ENCODE measurements at places on chromosomes 13 and 19. TPM values are rescaled to one million over a fixed set of nuclear protein-coding genes. Genes with fewer than 3 reads are reported as not detected.

Gene ZNF230
- total RNA-seq, result 2.3 TPM

Gene UBE2L5
- not detected for total RNA-seq

Gene LILRB1
- total RNA-seq, result 1.5 TPM

Gene B3GNT8
- 3.9 TPM for total RNA-seq

Gene FGF22
- not detected for total RNA-seq

Gene SHISA7
- not detected for total RNA-seq

Gene PRR22
- 1.3 TPM for total RNA-seq

Gene IQCN
- 1.1 TPM for total RNA-seq

Gene FXYD7
- total RNA-seq, result not detected

Gene ADGRE3
- total RNA-seq, result 0.46 TPM

Gene RDH8
- total RNA-seq, result not detected

Gene APLP1
- 39.9 TPM for total RNA-seq

Gene TMEM145
- total RNA-seq, result 0.24 TPM

Gene SYT5
- total RNA-seq, result 0.30 TPM

Gene MZT1
- total RNA-seq, result 7.4 TPM

GRCh38 chr13:76754414-76754813 lies 131.8 kb downstream of the KCTD12 start:
- DNase-seq, result no peak

DNA sequence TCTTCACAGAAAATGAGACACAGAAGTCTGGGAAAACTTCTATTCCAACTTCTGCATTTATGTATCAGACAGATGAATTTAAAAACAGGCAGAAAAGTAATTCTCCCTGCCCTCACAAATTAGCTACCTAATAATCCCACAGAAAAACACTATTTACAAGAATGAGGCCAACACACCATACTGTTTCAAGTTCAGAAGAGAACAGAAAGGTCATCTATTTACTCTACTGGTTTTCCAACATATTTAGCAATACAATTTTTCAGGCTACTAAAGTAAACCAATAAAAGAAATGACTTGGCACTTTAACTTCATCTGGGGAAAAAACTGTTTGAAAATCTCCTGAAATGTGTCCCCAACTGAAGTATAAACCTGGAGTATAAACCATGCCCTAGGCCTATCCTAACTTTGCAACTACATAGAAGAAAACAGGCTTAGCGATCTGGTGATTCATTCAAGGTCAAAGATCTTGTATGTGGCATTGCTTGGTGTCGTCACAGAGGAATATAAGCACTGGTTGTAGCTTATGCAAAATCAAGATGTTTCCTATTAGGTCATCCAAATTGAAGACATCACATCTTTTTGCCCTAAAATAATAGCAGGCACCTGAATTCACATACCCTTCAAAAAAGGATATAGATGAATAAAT lies 20.1 kb upstream of the EBPL start:
- DNase-seq, result no peak

- DNase-seq, result no peak
These were observed 33.3 kb downstream of the TIMM13 start for GRCh38 chr19:2394054-2394441.

DNA sequence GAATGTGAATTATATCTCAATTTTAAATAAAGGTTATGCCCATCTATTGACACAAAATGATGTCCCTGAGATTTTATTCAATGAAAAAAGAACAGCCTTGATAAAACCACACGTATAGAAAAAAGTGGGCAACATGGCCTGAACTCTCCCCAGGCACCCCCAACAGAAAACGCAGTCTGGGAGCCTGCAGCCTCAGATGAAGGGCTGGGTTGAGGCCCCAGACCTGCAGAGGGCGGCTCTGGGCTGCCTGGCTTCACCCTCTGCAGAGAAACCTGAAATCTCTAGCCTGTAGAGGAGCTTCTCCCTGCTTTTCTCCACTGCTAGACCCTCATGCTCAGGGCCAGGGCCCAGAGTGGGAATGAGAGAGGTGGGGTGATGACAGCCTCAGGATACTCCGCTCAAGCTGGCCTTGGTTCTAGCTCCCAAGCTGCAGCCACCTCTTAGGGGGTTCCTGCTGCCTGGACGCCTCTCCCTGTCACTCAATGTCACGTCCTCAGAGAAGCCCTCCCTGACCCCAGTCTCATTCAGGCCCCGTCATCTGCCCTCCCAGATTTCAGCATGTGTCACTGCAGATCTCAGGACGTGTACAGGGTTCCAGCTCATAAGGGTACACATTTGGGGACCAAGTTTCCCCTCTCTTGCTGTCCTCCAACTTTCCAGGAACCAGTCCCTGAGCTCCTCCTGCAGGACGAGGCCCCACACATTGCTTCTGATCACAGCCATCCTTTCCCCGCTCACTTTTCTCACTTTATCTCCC lies 1.8 kb downstream of the MBD3 start:
- DNase-seq, result no peak

- no peak for DNase-seq
These were observed 665 bp downstream of the ZNF497 start for GRCh38 chr19:58361900-58362271.

DNA sequence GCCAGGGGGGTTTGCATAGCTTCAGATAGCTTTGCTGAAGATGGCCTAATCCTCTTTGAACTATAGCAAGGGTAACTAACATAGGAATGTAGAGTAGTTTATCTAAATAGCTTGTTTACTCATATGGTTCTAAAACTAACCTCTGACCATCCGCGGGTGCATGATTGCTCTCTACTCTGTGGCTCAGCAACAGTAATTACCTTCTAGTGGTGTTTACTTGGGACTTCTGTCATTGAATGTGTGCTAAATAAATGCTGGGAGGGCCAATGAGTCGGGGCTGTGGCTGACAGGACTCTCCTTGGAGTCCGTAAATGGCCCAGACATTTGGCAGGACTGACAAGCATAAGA lies 1461.9 kb downstream of the UQCRFS1 start:
- no peak for DNase-seq

GRCh38 chr13:35714121-35714520 lies 237.6 kb upstream of the MAB21L1 start:
- DNase-seq, result no peak

- DNase-seq, result peak; percentile 87
These were observed 13.5 kb upstream of the TLE5 start for GRCh38 chr19:3075605-3076431.

- no peak for DNase-seq
These were observed 47.4 kb downstream of the COG3 start for GRCh38 chr13:45512098-45512496.

DNA sequence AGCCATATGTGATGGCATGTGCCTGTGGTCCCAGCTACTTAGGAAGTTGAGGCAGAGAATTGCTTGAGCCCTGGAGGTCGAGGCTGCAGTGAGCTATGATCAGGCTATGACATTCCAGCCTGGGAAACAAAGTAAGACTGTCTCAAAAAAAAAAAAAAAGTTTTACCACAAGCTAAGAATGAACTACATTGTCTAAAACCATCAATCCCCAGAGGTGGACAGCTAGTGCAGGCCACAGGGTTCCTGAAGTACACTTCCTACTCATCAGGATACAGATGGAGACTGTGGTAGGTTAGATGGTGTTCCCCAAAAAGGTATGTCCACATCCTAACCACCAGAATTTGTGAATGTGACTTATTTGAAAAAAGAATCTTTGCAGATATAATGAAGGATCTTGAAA lies 63.5 kb upstream of the DOCK9 start:
- DNase-seq, result no peak

- DNase-seq, result no peak
These were observed 21.5 kb upstream of the GPR18 start for GRCh38 chr13:99279637-99280036.

- DNase-seq, result no peak
These were observed 152.8 kb downstream of the SOX1 start for GRCh38 chr13:112219740-112220139.

- DNase-seq, result no peak
These were observed 71.9 kb upstream of the IRS2 start for GRCh38 chr13:109858319-109858718.

DNA sequence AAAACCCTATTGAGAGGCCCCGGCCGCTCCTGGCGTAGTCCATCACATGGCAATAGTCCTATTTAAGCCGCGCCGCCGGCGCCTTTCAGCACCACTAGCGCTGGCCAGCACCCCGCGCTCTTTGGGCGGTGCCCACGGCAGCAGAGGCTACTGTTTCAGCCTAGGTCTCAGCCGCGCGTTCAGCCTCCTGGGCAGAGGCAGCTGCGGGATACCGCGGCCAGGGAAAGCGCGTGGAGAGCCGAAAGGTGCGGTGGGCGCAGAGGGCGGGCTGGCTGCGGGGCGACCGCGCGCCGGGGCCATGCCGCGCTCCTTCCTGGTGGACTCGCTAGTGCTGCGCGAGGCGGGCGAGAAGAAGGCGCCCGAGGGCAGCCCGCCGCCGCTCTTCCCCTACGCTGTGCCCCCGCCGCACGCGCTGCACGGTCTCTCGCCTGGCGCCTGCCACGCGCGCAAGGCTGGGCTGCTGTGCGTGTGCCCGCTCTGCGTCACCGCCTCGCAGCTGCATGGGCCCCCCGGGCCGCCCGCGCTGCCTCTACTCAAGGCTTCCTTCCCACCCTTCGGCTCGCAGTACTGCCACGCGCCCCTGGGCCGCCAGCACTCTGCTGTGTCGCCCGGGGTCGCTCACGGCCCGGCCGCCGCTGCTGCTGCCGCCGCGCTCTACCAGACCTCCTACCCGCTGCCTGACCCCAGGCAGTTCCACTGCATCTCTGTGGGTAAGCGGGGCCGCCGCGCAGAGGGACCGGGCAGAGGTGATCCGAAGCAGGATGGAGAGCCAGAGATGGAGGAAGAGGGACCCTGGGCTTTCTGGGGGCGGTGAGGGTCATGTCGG lies at the start of gene GSX1:
TSS of gene GSX1 (plus strand) at position 91 of the 826 bp plus-strand sequence. CDS start at position 299, 208 bp downstream.
- DNase-seq, result peak; percentile 80

DNA sequence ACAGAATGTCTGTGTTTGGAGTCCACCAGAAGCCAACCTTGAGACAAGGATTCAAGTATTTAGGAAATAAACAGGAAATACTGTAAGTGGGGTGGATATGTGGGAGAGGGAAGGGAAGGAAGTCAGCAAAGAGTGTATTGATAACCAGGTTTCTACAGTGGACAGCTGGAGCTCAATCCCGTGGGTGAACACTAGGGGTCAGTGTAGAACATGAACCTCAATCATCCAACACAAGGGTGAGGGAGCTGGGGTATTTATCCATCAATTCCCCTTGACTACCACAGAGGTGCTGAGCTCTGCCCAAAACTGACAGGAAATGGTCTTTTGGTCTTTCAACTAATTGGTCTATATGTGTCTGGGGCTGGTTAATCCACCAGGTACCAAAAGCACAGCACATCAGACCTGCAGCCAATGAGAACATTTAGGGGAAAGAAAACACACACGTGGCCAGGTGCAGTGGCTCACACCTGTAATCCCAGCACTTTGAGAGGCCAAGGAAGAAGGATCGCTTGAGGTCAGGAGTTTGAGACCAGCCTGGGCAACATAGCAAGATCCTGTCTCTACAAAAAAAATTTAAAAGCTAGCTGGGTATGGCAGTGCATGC lies 5.6 kb upstream of the SYDE1 start:
- DNase-seq, result no peak

GRCh38 chr13:27905650-27906049 lies 14.2 kb upstream of the PDX1 start:
- DNase-seq, result no peak

DNA sequence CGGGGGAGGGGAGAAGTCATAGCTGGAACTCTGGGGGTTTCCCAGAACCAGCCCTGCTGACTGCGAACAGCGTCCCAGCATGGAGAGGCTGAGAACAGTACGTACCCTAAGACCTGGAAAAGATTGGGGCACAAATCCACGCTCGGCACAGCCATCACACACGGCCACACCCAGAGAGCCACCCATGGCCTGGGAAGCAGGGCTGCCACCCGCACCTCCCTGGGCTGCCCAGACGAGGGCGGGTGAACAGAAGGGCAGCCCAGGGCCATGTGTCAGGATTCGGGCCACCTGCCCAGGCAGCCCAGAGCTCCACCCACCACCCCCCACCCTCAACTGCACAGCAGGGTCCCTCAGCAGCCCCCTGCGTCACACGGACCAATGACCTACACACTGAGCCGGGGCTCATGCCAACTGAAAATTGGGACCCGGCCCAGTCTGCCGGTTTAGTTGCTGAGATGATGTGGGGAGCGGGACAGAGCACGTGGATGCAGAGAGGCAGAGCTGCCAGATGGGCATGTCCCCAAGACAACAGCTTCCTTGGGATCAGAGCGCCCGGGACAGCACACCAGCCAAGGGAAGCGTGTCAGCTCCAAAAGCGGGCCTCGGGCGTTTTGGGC lies 8.5 kb downstream of the UBXN6 start:
- DNase-seq, result peak; percentile 80

GRCh38 chr13:89832827-89833226 lies 1514.7 kb upstream of the MIR17HG start:
- no peak for DNase-seq

DNA sequence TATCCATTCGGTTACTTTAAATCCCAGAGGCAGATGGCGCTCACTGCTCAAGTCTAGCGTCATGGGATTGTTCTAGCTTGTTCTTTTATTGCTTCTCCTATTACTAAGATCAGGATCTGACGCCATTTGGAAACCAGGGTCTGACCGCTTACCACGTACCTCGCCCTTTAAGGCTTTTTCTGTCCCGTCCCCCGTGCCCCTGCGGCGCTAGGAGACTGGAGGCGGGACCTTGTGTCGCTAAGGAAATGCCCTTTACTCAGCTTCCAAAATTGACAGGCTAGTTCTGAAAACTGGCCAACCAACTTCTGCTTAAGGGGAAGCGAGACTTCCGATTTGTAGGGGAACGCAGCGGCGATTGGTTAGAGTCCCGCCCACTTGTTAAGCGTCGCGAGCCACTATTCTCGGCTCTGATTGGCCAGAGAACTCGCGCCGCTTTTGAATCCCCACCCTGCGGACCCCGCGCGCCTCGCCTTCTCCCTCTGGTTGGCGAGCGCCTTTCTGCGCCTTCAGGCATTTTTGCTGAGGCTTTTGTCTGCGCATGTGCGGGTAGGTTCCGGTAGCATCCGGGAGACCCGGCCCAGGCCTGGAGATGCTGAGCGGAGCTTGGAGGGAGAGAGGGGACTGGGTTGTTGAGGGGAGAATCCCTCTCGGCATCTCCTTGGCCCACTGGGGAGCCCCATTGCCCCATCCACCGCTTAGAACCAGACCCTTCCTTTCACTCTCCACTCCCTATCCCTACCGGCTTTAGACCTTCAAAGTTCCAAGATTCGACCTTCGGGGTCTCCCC lies 3.9 kb upstream of the C19orf84 start:
- DNase-seq, result peak; percentile 95

DNA sequence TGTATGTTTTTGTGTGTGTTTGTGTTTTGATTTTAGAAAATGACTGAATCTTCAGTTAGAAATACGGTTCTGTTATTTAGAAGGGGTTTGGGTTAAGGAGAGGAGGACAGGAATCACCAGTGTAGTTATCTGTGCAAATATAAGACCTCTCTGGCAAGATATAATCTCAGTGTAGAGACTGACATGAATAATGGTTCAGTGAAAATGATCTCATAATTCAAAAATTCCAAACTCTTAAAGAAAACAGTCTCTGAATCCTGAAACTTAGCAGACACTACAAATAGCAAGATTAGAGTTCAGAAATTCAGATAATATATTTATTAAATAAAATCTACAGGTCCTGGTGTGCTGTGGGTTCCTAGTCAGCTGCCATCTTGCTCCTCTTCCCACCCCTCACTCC lies 73.5 kb downstream of the PDS5B start:
- DNase-seq, result no peak

- DNase-seq, result no peak
These were observed 64.1 kb downstream of the KLF12 start for GRCh38 chr13:74070065-74070464.

- no peak for DNase-seq
These were observed 13.6 kb downstream of the CSNK1A1L start for GRCh38 chr13:37091835-37092234.

GRCh38 chr19:39469567-39469966 lies 11.1 kb upstream of the TIMM50 start:
- no peak for DNase-seq

GRCh38 chr19:18896421-18896841 lies 473 bp upstream of the CERS1 start:
- no peak for DNase-seq

- DNase-seq, result no peak
These were observed 344.1 kb downstream of the RFC3 start for GRCh38 chr13:34161931-34162543.
